ENCODE measurements at places on chromosomes 16 and 17. TPM values are rescaled to one million over a fixed set of nuclear protein-coding genes. Genes with fewer than 3 reads are reported as not detected.

- H3K4me3 ChIP-seq, result no peak overlapping the region
- no peaks in the 10 kb centered on the region for H3K4me1 ChIP-seq
- H3K27ac ChIP-seq, result no peak overlapping the region
- H3K27me3 ChIP-seq, result no peaks in the 10 kb centered on the region
Observed at GRCh38 chr16:84407588-84408313, 39.4 kb downstream of the ATP2C2 start.

- H3K27me3 ChIP-seq, result no peaks in the 10 kb centered on the region
- H3K4me3 ChIP-seq, result no peak overlapping the region
- H3K4me1 ChIP-seq, result no peaks in the 10 kb centered on the region
- H3K27ac ChIP-seq, result no peak overlapping the region
- H3K36me3 ChIP-seq, result no peaks in the 10 kb centered on the region
- no peak for DNase-seq
Observed at GRCh38 chr16:2392025-2392424, 37.2 kb upstream of the CCNF start.

DNA sequence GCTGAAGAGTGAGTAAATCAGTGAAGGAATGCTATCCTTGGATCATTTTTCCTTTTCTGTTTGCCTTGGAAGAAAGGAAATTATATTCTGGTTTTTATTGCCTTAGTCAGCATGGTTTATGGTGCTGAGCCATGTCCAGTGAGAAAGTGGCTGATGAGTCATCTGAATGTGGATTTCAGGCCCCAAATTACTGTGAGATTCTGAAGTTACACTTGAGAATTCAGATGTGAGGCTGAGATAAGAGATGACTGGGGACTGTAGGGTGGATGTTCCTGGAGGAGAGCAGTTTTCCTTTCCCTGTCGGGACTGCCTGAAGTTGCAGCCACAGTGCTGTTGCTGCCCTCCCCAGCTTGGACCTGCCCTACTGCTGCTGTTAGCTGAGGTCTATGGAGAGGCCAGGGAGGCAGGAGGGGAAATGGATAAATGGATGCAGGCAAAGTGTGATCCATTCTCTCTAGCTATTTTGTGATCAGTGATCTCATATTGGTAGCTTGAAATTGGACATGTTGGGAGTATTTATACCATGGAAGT, 4.2 kb upstream of the MAP3K14 start:
- no peaks in the 10 kb centered on the region for H3K36me3 ChIP-seq
- no peak for DNase-seq
- peaks cover 47% of the 10 kb centered on the region for H3K4me1 ChIP-seq

DNA sequence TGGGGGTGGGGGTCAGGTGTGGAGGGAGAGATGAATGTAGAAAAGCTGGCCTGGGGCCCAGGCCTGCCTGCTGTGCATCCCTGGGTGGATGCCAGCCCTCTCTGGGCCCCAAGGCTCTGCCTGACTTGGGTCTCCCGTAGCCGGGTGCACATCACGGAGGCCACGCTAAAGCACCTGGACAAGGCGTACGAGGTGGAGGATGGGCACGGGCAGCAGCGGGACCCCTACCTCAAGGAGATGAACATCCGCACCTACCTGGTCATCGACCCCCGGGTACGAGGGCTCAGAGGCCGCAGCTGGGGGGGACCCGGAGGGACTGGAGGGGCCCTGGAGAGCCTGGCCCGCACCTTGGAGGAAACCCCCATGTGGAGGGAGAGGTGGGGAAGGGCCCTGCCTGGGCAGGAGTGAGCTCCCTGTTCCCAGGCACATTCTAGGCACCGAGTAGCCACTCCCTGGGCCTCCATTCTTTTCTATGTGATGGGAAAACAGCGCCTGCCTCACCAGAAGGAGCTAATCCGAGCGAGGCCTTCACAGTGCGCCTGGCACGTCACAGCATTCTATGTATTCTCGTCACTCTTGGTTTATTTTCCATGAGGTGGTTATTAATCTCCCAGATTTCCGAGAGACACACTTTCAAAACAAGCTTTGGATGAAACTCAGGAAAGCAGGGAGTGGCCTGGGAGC, 34.7 kb downstream of the ADCY7 start:
- no peak for DNase-seq
- H3K4me3 ChIP-seq, result no peak overlapping the region
- H3K27ac ChIP-seq, result no peak overlapping the region

- no peak overlapping the region for H3K4me3 ChIP-seq
- no peaks in the 10 kb centered on the region for H3K27me3 ChIP-seq
- H3K4me1 ChIP-seq, result no peaks in the 10 kb centered on the region
- DNase-seq, result no peak
- no peaks in the 10 kb centered on the region for H3K36me3 ChIP-seq
Observed at GRCh38 chr16:76614269-76614668, 337.1 kb downstream of the CNTNAP4 start.

DNA sequence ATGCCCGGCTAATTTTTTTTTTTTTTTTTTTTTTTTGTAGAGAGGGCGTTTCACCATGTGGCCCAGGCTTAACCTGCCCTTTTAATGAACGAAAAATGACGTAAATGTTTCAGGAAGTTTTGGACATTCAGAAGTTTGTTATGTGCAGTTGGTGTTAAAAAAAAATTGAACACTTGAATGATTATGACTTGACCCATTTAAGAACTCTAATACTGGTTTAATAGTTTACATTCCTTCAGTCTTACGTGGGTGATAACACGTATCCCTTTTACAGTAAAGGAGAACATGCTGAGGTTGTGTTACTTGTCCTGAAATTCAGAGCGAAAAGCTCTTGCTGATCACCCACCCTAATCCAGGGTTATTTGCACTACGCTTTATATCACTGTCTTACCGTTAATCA, 1.7 kb downstream of the MLYCD start:
- H3K27me3 ChIP-seq, result no peaks in the 10 kb centered on the region
- H3K27ac ChIP-seq, result no peak overlapping the region
- H3K4me1 ChIP-seq, result peaks cover 4% of the 10 kb centered on the region

DNA sequence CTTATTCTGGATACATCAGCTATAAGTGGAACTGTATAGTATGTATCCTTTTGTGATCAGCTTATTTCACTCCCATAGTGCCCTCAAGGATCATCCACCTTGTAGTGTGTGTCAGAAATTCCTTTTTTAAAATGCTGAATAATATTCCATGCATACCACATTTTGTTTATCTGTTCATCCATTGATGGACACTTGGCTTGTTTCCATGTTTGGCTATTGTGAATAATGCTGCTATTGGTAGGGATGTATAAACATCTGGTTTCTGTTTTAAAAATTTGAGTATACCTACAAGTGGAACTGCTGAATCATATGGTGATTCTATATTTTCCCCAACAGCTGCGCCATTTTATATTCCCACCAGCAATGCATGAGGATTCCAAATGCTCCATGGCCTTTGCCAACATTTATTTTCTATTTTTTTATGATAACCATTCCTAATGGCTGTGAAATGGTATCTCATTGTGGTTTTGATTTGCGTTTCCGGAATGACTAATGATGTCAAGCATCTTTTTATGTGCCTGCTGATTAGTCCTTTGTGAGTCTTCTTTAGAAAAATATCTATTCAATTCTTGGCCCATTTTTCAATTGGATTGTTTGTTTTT, 11.6 kb downstream of the RCVRN start:
- no peak overlapping the region for H3K4me3 ChIP-seq
- H3K4me1 ChIP-seq, result no peaks in the 10 kb centered on the region
- no peaks in the 10 kb centered on the region for H3K36me3 ChIP-seq
- no peak overlapping the region for H3K27ac ChIP-seq

- H3K27me3 ChIP-seq, result no peaks in the 10 kb centered on the region
- no peak for DNase-seq
- H3K4me3 ChIP-seq, result no peak overlapping the region
- no peak overlapping the region for H3K27ac ChIP-seq
- no peaks in the 10 kb centered on the region for H3K36me3 ChIP-seq
Observed at GRCh38 chr16:87851141-87851587, 18.1 kb downstream of the SLC7A5 start.

DNA sequence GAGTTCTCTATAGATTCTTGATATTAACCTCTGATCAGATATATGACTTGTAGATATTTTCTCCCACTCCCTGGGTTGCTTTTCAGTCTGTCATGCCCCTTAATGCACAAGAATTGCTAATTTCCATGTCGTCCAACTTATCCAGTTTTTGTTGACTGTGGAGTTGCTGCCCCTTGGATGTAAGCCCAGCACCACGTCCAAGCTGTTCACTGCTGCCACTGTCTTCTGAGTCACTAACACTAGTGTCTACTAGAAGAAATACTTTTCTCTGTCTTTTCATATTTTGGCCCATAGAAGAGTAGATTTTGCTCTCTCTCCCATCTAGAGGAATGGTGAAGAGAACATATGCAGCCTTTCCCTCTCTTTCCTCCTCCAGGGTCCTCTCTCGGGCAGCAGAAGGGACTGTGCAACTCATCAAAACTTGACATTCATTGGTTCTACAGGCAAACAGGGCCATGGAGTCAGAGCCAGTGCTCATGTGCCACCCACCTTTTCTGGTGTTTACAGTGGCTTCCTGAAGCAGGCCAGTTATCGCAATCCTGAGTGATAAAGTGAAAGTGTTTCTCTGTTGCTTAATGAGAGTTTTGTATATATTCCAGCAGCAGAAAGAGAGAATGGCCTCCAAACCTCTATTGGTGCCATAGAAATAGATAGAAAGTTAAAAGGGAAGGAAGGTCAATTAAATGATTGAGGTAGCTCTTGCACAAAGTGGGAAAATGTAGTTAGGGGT, 22.6 kb upstream of the PMP22 start:
- no peak for DNase-seq
- no peaks in the 10 kb centered on the region for H3K36me3 ChIP-seq
- no peaks in the 10 kb centered on the region for H3K4me1 ChIP-seq
- H3K27me3 ChIP-seq, result no peaks in the 10 kb centered on the region

- no peak overlapping the region for H3K27ac ChIP-seq
- H3K27me3 ChIP-seq, result no peaks in the 10 kb centered on the region
- H3K36me3 ChIP-seq, result no peaks in the 10 kb centered on the region
- no peak for DNase-seq
- H3K4me1 ChIP-seq, result peaks cover 16% of the 10 kb centered on the region
Observed at GRCh38 chr16:84513123-84513522, 8.7 kb upstream of the MEAK7 start.

DNA sequence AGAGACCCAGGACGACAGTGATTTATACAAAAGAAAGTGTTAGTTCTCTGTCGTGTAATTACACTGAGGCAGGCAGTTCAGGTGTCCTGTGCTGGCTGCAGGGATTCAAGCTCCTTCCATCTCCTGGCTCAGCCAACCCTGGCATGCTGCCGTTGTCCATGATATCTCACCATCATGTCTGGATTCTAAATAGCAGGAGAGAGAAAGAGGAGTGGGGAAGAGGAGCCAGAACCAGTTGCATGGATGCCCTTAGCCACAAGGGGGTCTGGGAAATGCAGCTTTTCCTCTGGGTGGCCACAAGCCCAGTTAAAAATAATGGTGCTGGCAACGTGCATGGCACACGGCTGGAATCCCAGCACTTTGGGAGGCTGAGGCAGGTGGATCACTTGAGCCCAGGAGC, 9.7 kb downstream of the C16orf54 start:
- DNase-seq, result no peak
- H3K36me3 ChIP-seq, result no peaks in the 10 kb centered on the region
- no peaks in the 10 kb centered on the region for H3K27me3 ChIP-seq

DNA sequence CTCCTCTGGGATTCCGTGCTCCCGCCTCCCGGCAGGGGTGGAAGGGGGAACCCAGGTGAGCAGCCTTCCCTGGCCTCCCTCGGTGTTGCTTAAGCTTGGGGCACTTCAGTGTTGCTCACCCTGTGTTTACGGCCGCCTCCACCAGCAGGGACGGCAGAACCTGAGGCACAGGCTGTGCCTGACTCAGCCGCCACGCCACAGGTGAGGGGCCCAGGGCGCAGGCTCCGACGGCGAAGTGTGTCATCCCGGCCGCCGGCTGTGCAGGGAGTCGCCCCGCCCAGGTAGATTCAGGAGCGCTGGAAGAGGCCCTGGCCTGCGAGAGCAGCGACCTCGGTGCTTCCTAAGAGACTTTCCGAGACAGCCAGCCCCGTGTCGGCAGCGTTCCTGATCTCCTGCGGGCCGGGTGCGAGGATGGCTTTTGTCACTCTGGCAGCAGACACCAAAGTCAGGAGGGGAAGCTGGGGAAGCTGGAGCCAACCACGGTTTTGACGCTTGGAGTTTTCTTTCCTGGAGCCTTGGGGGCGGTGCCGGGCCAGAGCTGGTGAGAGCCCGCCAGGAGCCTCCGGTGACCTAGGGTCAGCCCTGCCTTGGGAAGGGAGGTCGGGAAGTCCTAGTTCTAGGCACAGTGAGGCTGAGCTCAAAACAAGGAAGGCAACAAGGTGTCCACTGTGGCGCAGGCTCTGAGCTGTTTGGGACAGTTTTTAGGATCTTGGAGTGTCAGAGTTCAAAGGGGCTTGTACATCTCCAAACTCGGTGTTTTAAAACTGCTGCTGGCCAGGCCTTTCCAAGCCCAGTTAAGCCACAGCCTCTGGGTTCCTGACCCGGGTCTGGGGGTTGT, 2.1 kb downstream of the GSE1 start:
- H3K4me1 ChIP-seq, result peaks cover 38% of the 10 kb centered on the region
- peak; percentile 45 for DNase-seq

- H3K4me1 ChIP-seq, result no peaks in the 10 kb centered on the region
- H3K36me3 ChIP-seq, result no peaks in the 10 kb centered on the region
- DNase-seq, result no peak
- H3K27me3 ChIP-seq, result no peaks in the 10 kb centered on the region
- no peak overlapping the region for H3K27ac ChIP-seq
Observed at GRCh38 chr16:18003033-18003432, 333.5 kb downstream of the NPIPA8 start.

- H3K27ac ChIP-seq, result no peak overlapping the region
- DNase-seq, result no peak
- H3K4me3 ChIP-seq, result no peak overlapping the region
Observed at GRCh38 chr17:19718613-19719354, 2.4 kb upstream of the SLC47A2 start.

DNA sequence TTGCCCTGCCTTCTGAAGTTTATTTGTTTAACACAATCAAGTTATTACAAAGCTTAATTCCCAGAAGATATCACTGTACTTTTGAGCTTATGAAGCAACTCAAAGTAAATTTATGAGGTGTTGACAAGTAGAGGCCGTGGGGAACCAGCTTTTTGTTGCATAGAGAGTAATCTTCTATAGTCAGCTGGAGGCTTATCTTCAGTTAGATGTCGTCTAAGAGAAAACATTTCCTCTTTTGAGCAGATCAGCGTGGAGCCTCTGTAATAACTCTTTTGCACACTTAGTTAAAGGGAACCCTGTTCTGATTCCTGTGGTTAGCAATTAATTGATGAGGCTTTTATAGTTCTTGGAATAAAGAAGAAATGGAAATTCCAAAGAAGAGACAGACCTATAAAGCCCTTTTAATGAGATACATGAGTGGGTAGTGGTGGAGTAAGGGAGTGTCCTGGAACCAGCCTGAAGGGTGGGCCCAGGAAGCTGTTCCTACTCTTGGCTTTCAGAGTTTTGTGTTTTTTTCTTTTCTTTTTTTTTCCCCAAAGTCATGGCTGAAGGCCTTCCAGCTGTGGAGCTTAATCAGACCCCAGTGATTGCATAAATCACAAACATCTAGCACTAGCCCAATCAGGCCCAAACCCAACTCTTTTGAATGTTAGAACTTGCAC, 28.9 kb upstream of the MAP3K14 start:
- no peak overlapping the region for H3K4me3 ChIP-seq
- no peaks in the 10 kb centered on the region for H3K4me1 ChIP-seq
- no peaks in the 10 kb centered on the region for H3K36me3 ChIP-seq
- no peak for DNase-seq

TXNL4B gene
- 40.4 TPM for total RNA-seq

TNP2 gene
- not detected for total RNA-seq

SLC52A1 gene
- 12.9 TPM for total RNA-seq

KRTAP16-1 gene
- total RNA-seq, result not detected

SLC16A6 gene
- not detected for total RNA-seq

CTNS gene
- 21.5 TPM for total RNA-seq

HSD3B7 gene
- total RNA-seq, result 59.1 TPM

KRTAP9-8 gene
- total RNA-seq, result not detected

ZNF48 gene
- 4.2 TPM for total RNA-seq

WFIKKN1 gene
- 6.2 TPM for total RNA-seq

TMEM88 gene
- 10.5 TPM for total RNA-seq

ATF7IP2 gene
- total RNA-seq, result 10.7 TPM
